ENCODE measurements at places on chromosomes 7 and 10.

DNA sequence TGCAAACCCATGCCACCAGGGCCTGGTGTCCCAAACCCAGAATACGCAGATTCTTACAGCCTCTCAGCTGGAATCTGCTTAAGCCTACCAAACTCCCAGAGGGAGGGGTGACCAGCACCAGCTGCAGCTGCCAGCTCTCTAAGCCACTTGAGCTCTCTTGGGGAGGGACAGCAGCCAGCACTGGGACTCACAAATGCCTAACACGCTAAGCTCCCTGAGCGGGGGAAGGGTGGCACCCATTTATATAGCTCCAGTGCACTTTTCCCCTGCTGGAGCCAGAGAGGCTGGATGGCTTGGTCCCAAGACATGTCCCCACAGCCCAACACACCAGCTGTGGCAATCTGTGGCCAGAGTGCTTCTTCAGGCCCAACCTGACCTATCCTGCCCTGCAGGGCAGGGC, 326.8 kb upstream of the NRG3 start:
- no peak for DNase-seq

- no peak for DNase-seq
Observed at GRCh38 chr7:31747553-31747952, 60.5 kb downstream of the PPP1R17 start.

DNA sequence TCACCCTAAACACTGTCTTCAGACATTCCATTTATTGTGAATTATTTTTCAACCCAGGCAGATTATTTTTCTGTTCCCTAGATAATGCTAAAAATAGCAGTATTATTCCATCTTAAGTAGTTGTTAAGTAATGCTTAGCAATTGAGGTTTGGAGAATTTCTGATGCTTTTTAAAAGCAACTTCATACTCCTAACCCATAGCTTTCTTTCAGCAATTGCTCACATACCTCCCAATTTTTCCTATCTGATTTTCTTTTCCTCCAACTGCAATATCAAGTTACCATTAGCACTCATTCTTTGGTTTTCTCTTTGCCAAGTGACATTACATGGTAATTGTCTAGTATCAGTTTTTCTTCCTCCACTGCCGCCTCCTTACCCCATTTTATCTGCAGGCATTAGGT, 104.7 kb downstream of the GPR85 start:
- DNase-seq, result no peak

GRCh38 chr7:141409801-141410329, 141.3 kb upstream of the AGK start:
- DNase-seq, result no peak

- no peak for DNase-seq
Observed at GRCh38 chr7:133352430-133352829, 99.6 kb downstream of the EXOC4 start.

- DNase-seq, result no peak
Observed at GRCh38 chr7:47216439-47216838, 365.5 kb downstream of the TNS3 start.

DNA sequence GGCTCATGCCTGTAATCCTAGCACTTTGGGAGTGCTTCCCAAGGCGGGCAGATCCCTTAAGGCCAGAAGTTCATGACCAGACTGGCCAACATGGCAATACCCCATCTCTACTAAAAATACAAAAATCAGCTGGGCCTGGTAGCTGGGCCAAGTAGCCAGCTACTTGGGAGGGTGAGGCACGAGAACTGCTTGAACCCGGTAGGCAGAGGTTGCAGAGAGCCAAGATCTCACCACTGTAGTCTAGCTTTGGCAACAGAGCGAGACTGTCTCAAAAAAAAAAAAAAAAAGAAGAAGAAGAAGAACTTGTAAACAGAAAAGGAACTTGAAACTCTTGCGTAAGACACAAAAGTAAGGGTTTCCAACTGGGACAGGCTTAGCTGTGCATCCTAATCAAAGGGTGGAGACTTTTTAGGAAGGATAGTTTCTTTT, 5.6 kb upstream of the IFIT2 start:
- no peak for DNase-seq

DNA sequence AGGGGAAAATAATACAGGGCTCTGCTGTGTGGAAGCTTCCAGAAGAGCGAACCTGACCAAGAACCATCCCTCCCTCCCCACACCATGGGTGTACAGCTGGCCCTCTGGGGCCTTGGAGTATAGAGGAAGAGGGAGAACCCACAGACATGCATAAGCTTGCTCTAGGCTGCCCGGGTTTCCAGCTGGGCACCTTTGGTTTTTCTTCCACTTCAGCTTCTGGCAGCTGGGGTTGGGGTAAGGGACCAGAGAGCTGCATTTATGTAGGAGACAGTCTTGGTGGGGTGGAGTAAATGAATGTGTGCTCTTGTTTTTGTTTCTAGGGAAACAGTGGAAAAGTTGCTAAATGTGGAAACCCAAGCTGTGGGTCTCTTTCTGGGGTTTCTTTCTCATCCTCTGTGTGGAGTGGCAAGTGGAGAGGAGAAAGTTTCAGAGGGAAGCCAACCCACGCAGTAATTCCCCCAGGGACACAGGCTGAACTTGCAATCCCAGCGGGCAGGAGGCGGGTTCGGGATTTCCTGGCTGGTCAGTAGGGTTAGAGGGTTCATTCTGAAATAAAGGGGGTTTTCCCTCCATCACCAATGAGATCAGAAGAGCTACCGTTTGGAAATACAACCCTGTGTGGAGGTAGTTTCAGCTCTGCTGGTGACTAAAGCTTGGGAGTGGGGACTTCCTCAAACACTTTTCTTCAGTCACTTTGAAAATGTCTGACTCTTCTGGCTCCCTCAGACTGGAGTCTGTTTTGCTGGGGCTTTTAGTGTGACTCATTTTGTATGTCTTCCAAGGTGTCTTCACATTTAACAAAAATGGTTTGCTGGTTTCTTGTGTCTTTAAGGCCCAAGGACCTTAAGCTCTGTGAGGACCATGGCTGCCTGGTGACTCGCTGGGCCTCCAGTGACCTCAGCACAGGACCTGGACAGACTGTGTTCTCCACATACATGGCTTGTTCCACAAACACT, 22.2 kb upstream of the SRGN start:
- DNase-seq, result no peak

DNA sequence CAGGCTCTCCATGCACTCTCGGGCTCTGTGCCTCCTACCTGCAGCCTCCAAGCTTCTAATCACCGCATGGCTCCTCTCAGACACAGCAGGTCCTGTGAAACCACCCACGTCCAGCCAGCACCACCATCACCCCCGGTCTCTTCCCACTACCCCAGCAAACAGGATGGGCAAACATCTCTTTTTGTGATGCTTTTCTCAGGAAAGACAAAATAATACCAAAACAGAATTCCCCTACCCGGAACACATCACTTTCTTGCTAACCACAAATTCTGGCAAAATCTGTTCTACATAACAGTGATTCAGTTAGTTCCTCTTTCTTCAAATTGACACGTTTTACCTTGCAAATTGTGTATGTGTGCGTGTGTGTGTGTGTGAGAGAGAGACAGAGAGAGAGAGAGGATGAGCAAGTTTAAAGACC, 6.5 kb downstream of the SNX8 start:
- DNase-seq, result no peak

DNA sequence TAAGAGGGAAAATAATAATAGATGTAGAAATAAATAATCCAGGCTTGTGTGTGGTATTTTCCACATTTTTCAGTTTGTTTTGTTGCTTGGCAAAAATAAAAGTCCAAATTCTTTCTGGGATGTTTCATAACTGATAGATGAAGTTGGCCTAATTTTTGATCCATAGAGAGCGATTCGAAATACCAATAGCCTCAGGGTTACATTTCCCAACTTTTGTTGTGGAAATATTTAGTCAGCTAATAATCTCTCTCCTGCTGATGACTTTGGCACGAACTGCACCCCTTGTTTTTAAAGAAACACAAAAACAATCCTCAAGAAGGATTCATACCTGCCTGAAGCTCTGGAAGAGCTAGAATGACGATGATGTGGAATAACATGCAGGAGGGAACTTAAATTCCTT, 483.2 kb downstream of the ADRA2A start:
- DNase-seq, result no peak

DNA sequence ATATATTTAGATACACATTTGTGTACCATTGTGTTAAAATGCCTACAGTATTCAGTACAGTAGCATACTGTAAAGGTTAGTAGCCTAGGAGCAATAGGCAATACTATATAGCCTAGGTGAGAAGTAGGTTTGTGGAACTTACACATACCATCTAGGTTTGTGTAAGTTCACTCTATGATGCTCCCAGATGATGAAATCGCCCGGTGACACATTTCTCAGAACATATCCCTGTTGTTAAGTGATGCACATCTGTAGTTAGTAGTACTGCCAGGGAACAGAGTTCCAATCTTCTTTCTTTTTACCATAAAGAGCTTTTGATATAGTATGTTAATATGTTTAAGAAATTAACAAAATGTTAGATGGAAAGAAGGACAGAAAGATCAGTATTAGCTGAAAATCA, 138.2 kb downstream of the SNX13 start:
- DNase-seq, result no peak

- no peak for DNase-seq
Observed at GRCh38 chr10:98374217-98374985, 40.6 kb downstream of the PYROXD2 start.

DNA sequence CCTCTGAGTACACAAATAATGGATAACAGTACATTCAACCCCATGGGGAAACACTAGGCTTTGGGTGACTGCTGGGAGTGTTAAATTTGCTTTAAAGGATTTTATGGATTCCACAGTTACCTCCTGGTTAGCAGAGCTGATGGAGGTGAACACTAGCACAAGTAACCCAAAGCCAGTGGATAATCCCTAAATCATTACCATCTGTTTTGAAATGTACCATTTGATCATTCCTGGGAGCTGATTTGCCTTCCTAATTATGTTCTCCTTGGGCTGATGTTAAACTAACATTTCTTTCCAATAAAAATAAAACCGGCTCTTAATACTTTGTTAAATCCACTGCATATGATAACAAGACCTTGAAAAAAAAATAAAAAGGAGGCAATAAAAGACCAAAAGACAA, 493.9 kb downstream of the PLXNA4 start:
- DNase-seq, result no peak

DNA sequence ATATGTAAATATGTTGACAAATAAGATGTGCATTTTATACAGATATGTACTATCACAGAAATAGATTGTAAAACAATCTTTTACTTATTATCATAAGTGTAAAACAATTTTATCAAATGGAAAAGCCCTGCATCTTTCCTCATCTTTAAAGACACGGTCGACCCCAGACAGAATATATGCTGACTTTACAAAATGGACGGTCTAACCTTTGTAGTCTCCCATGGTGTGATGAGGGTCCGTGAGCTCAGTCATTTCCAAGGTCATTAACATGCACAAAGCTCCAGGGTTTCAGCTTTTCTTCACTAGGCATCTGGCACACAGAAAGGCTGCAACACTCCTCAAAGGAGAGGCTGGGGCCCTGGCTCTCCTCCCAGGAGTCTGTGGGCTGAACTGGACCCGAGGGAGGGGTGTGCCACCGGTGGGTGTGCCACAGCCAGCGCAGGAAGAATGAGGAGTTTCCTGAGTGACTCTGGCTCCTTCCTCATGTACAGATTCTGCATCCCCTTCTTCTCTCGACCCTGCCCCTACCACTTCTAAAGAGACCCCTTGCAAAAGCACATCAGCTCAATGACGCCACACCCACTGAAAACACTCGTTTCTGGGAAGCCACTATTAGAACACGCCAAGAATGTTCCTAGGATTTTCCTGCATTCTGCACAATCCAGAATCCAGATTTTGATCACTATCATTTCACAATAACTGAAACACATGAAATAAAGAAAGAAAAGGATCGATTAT, 26.2 kb upstream of the ABLIM1 start:
- no peak for DNase-seq

Measured in stimulated activated CD4-positive, alpha-beta T cell treated with anti-CD3 and anti-CD28 coated beads, Interleukin-4, amount 100 ng/mL, for 4 hours (primary cell).